Stimulated activated CD8-positive, alpha-beta memory T cell treated with anti-CD3 and anti-CD28 coated beads, Interleukin-2, amount 100 ng/mL, for 48 hours (primary cell): ENCODE measurements at places on chromosomes 12 and 14.

GRCh38 chr12:109475993-109476806, 900 bp downstream of the KCTD10 start:
- DNase-seq, result no peak

DNA sequence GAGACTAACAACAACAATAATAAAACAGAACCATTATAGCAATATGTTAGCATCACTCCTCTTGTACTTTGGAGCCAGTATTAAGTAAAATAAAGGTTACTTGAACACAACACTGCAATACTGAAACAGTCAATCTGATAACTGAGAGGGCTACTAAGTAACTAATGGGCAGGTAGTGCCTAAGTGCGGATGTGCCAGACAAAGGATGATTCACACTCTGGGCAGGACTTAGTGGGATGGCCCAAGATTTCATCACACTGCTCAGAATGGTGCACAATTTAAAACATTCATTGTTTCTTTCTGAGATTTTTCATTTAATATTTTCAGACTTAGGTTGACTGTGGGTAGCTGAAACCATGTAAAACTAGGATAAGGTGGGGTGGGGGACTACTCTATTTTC, 131.9 kb upstream of the CAND1 start:
- DNase-seq, result no peak

DNA sequence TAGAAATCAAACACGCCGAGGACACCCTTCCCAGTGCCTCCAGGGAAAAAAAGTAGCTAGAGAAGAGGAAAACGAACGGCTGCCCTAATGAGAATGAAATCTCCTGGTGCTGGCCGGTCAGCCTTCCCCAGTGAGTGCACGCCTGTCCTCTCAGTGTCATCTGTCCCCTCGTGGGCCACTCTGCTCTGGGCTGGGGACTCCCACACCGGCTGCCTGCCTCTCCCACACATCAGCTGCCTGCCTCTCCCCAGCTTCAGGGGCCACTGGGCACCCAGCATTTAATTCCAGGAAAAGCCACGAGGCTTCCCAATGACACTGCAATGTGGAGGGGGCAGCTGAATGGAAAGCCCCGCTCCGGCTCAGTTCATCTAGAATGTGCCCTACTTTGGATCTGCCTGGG, 59.0 kb downstream of the CCDC85C start:
- no peak for DNase-seq

DNA sequence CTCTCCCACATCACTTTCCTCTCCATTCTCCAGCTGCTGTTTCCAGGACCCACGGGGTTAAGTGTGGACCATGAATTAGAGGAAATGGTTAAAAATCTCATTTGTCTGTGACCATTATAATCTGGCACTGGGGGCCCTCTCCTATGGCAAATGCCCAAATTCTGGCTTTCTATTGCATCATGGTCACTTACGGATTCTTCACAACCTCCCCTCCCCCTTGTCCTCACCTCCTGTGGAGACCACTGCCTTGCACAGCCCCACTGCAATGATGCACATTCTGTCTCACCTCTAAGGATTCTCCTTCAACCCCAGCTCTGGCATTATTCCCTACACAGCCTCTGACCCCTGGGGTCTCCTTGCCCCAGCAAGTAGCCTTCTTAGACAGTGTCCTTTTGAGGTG, 18.9 kb downstream of the BCAT1 start:
- DNase-seq, result no peak

DNA sequence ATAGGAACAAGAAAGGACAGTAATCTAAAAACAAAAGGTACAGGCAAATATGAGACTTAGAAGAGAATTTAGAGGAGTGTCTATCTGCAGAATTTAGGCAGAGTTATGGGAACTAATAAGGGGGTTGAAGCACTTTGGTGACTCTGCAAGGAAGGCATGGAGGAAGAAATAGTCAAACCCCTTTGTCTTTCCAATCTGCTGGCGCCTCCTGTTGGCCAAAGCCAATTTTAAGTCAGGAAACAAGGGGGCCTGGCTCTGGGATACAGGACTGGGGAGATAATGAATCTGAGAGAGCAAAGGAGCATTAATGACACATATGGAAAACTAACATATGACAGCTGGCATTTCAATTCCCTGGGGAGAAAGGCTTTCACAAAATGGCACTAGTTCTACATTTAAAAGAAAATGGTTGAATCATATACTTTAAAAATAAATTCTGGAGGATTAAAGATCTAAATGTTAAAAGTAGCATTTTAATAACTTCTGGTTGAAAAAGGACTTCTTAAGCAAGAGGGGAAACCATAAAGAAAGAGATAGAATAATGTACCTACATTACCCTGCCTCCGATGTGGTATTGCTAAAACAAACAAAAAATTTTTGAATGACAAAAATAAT, 48.5 kb upstream of the CSRP2 start:
- DNase-seq, result peak; percentile 11

DNA sequence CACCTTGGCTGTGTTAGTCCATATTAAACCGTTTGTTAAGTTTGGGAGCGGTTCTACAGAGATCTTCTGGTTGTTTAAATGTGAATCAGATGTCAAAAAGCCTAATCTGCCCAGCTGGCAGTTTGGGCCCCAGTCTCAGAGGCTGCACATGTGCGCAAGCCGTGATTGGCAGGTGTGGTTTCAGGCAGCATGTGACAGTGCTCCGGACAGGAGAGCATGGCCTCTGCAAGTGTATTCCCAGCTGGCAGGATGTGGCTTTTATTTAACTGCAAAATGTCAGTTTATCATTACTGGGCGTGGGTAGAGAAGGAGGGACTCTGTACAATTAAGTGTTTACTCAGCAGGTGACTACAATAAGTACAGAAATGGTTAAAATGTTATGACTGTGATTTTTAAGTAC, 77.5 kb downstream of the PELI2 start:
- no peak for DNase-seq

- no peak for DNase-seq
Observed at GRCh38 chr12:42701084-42701483, 111.5 kb upstream of the PRICKLE1 start.

GRCh38 chr14:52048641-52049204, 20.1 kb downstream of the NID2 start:
- DNase-seq, result no peak

GRCh38 chr14:37048666-37049071, 123.7 kb downstream of the SLC25A21 start:
- no peak for DNase-seq

GRCh38 chr12:86249851-86250250, 6.3 kb downstream of the MGAT4C start:
- DNase-seq, result no peak

DNA sequence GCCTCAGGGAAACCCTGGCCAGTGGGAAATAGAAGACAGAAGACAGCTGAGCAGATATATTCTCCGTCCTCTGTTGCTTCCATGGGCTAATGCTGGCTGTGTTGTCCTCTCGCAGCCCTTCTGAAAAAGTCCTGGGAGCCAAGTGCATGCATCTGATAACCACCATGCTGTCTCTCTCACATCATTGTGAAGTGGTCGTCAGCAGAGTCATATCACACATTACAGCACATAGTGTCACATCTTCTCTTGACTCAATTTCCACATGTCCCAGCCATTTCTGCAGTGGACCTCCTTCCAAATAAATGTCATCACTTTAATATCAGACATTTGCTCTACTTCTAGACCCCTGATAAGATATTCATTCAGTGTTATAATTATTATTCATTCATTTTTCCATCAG, 3.8 kb downstream of the TAS2R20 start:
- no peak for DNase-seq

- DNase-seq, result no peak
Observed at GRCh38 chr14:52011523-52011922, 22.2 kb downstream of the RTRAF start.

- no peak for DNase-seq
Observed at GRCh38 chr12:5487948-5488625, 56.2 kb downstream of the NTF3 start.

DNA sequence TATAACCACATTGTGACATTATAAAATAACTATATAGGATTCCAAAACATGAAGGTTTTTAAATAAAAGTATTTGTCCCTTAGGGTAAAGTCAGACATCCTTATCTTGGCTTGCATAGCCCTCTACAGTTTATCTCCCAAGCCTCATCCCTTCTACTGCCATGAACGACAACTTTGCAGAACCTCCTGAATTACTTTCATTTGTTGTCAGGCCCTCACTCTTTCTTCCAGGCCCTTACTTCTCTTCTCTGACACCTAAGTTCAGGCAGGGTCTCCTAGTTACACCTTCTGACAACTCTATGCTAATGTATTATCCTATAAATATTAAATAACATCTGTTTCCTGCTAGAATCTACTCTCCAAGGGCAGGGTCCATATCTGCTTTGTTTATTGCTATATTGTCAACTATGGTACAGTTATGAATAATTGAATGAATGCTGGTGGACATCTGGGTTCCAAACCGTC, 115.7 kb upstream of the MDM1 start:
- no peak for DNase-seq

GRCh38 chr12:54012631-54013409, 4.0 kb downstream of the HOXC8 start:
- DNase-seq, result no peak

DNA sequence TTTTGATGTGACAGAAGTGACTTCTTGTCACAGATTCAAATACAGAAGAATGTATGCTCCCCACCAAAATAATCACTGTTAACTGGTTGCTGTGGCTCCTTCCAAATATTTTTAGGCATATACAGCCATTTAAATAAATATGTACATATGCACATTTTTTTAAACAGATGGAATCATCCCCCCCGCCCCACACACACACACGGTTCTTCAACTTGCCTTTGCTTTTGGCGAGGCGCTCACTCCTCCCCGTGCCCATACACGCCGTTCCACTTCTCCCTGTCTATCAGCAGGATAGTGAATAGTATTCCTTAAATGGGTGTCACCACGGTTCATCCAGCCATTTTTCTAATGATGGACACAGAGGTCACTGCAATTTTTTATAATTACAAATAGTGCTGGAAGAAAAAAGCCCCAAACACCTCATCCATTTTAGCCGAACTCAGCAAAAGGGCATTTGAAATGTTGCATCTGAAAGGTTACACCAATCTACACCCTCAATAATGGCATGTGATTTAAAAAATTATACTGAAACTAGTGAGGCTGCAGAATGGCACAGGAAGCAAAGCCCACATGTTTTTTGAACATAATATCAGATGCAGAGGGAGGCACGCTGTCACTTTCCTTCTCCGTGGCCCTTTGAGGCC, 39.2 kb upstream of the MEG3 start:
- no peak for DNase-seq

- peak; percentile 23 for DNase-seq
Observed at GRCh38 chr14:69879175-69880043, at the start of gene SMOC1. Gene SMOC1, plus strand, starts transcription at chr14:69879416. Its CDS starts 263 bp downstream, at chr14:69879679.
